ENCODE measurements at places on chromosomes 2 and 18. TPM values are rescaled to one million over a fixed set of nuclear protein-coding genes. Genes with fewer than 3 reads are reported as not detected.

The SULT6B1 gene
- total RNA-seq = not detected

The ANKRD30B gene
- not detected for total RNA-seq

The UGT1A3 gene
- total RNA-seq = not detected

The SLC9A4 gene
- not detected for total RNA-seq

The ATP8B1 gene
- total RNA-seq = 12.5 TPM

The WNT6 gene
- 8.1 TPM for total RNA-seq

All from Panc1 (cell line).